ENCODE measurements at places on chromosomes 1 and 21.

GRCh38 chr1:6092211-6092610 lies 46.5 kb downstream of the KCNAB2 start:
- DNase-seq = no peak

DNA sequence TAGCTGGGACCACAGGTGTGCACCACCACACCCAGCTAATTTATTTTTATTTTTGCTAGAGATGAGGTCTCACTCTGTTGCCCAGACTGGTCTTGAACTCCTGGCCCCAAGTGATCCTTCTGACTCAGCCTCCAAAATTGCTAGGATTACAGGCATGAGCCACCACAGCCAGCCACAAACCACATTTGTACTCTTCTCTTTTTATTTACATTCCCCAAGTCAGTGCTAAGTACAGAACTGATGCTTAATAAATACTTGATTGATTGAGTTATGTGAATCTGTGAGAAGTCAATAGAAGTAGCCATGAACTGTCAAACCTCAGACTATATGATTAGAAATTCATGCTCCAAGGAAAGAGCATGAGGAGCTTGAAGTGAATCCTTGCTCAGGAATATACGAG lies 48.5 kb upstream of the S1PR1 start:
- DNase-seq = no peak

GRCh38 chr1:234726359-234726943 lies 116.5 kb upstream of the IRF2BP2 start:
- DNase-seq = no peak

GRCh38 chr1:159800177-159800930 lies 1.8 kb upstream of the FCRL6 start:
- peak; percentile 5 for DNase-seq

GRCh38 chr1:116343019-116343418 lies 30.0 kb upstream of the ATP1A1 start:
- no peak for DNase-seq

DNA sequence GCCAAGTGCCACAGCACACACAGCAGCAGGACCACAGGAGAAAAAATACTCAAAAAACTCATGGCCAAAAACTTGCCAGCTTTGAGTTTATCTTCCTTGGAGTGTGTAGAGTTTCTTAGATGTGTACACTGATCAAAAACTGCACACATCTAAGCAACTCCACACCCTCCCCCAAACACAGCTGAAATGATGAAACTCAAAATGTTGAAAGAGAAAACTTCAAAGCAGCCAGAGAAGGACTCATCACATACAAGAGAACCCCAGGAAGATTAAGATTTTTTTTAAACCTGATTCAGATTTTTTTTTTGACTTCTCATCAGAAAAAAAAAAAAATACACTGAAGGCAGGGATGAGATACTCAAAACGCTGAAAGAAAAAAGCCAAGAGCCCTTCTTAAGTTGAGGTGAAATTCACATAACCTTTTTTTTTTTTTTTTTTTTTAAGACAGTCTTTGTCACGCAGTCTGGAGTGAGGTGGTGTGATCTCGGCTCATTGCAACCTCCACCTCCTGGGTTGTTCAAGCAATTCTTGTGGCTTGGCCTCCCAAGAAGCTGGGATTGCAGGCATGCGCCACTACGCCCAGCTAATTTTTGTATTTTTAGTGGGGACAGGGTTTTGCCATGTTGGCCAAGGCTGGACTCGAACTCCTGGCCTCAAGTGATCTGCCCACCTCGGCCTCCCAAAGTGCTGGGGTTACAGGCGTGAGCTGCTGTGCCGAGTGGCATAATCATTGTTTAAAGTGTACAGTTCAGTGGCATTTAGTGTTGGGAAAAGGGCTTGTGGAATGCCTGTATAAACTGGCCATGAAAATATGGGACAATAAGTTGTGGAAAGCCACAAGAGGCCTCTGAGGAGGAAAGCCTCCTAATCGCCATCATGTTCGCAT lies 20.9 kb upstream of the PDXK start:
- no peak for DNase-seq

GRCh38 chr1:173438675-173439074 lies 38.5 kb upstream of the PRDX6 start:
- DNase-seq = no peak

DNA sequence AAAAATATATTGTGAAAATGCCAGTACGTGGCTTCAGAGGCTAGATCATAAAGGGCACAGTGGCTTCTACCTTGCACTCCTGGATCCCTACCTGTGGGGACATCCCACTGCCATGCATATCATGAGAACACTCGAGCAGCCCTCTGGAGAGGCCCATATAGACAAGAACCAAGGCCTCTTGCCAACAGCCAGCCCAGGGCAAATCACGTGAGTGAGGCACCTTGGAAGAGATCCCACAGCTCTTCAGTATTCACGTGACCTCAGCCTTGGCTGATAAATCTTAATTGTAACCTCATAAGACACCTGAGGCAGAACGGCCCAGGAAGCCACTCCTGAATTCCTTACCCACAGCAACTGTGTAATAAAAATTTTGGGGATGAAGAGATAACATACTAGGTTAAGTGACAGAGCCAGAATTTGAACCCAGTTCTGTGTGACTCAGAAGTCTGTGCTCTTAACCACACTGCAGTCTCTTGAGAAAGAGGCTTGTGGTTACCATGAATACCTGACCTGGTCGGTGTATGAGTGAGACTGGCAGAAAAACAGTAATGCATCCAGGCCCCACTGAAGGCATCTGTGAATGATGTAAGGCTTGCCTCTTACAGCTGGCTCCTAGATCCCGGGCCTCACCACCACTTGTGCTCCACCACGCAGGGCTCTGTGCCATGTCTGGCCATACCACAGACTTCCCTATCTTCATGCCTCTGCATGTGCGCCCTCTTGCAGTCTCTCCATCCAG lies 6.9 kb upstream of the A3GALT2 start:
- DNase-seq = no peak

GRCh38 chr1:245418077-245418476 lies 263.3 kb downstream of the KIF26B start:
- DNase-seq = no peak

DNA sequence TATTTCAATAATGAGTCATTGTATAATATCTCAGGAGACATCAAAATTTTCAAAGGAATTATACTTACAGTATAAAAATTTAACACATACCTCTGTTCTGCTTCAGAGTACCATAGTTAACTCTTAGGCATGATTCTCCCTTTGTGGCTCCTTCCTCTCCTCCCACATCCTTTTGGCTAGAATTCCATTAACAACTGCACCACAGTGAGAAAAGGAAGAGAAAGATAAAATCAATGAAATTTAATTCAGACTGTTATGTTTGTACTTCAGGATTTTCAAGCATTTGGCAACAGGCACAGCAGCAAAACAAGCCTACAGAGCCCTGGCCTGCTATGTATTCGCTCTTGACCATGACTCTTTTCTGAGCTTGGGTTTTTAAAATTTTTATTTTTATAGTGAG lies 57.2 kb upstream of the SGIP1 start:
- no peak for DNase-seq

- no peak for DNase-seq
Observed at GRCh38 chr1:27789540-27790041, 16.6 kb downstream of the STX12 start.

GRCh38 chr1:238176441-238176840 lies 285.7 kb upstream of the ZP4 start:
- DNase-seq = no peak

- no peak for DNase-seq
Observed at GRCh38 chr1:184244962-184245361, 141.9 kb upstream of the C1orf21 start.

- no peak for DNase-seq
Observed at GRCh38 chr1:6016191-6016865, 24.1 kb upstream of the NPHP4 start.

- DNase-seq = no peak
Observed at GRCh38 chr1:221557013-221557412, 184.9 kb downstream of the DUSP10 start.

DNA sequence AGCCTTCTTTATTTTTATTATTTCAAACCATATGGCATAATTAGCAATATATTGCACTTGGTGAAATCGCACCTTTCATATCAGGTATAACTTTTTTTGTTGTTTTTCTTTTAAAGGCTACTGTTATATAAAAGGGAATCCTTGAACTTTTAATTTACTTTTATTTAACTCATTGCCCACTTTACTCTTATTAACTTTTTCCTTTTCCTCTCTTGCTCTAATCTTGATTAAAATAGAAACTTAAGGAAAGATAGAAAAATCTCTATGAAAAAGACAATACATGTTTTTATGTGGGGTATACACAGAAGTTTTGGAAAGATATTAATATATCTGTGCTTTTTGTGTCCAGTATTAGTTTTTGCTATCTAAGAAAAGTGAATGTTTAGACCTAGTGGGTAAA lies 805.8 kb downstream of the USP25 start:
- DNase-seq = no peak

DNA sequence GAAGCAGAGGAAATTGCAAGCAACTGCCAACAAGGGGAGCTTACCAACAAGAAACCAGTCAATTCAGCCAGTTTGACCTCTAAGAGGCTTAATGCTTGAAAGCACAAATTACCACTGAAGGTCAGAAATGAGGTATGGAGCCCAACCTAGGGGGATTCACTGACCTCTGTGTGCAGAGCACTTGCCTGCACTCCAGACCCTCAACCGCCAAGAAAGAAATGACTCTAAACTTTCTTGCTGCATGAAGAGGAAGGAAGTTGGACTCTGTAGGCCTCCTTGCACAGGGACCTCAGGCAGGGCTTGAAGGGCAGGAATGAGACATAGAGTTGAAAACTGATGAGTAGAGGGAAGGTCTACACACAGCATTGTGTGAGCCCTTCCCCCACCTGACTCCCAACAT lies 10.0 kb downstream of the ARMH1 start:
- no peak for DNase-seq

DNA sequence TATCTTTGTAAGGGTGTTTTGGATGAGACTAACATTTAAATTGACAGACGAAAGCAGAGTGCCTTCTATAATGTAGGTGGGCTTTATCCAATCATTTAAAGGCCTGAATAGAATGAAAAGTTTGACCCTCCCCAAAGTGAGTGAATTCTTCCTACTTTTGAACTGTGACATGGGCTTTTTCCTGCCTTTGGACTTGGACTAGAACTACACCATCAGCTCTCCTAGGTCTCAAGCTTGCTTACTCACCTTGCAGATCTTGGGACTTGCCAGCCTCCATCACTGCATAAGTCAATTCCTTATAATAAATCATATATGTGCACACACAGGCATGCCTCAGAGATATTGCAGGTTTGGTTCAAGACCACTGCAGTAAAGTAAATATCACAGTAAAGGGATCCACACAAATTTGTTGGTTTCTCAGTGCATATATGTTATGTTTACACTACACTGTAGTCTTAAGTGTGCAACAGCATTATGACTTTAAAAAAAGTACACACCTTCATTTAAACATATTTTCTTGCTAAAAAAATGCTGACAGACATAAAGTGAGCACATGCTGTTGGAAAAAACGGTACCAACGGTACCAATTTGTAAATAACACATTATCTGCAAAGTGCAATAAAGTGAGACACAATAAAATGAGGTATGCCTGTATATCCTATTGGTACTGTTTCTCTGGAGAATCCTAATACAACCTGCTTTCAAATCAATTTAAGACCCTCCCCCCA lies 51.6 kb upstream of the ATF3 start:
- DNase-seq = no peak

- DNase-seq = no peak
Observed at GRCh38 chr1:24015221-24016210, 35.4 kb upstream of the SRSF10 start.

DNA sequence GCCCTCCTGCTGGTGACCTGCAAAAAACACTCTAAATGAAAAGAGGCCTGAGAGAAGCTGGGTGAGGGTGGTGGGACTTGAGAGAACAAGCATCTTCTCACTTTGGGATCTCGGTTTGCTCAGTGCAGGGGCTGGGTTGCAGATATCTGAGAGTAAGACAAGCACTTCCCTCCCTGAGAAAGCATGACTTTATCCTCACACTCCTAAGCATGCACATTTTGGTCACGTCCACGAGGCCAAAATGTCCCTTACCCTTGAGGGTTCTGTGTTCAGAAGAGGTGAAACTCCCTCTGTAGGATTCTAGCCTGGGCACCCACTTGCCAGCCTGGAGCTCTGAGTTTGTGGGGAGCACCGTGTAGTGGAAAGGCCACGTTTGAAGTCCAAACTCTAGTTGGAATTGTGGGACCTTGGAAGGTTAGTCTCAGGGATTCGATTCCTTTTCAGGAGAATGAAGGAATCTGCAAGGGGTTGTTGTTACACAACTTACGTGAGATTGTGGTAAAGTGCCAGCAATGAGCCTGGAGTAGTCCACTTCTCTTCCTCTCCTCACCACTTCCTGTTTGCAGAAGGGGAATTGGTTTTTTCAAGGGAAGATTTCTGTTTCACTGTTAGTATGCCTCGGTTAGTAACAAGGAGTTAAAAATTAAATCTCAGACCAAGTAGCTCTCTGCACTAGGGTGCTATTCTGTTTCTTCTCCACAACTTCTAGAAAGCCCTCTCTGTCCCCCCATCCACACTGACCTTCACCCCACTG lies 3.0 kb downstream of the FCAMR start:
- DNase-seq = no peak

DNA sequence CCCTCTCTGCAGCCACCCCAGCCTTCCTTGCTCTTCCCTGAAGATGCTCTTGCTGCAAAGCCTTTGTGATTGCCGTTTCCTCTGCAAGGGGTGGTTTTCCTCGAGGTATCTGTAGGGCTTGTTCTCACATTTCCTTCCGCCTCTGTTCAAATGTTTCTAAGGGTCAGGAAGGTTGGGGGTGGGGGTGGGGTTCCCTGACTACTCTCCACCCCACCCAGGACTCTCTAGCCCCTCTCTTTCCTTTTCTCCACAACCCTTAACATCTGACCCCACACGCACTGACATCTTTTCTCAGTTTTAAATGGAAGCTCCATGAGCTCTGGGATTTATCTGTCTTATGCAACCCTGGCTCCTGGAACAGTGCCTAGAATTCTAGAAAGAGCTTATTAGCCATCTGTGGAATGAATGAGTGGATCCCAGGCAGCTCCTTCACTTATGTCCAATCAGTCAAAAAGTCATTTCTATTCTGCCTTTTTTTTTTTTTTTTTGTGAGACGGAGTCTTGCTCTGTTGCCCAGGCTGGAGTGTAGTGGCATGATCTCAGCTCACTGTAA lies 27.3 kb upstream of the ZNF362 start:
- DNase-seq = no peak
